Stimulated activated CD4-positive, alpha-beta T cell treated with anti-CD3 and anti-CD28 coated beads, Interleukin-12 subunit alpha, Interleukin-12 subunit beta, amount 100 ng/mL, for 4 hours (primary cell): ENCODE measurements at places on chromosomes 7 and 10.

- no peak for DNase-seq
Measured at GRCh38 chr7:33774762-33775523, 130.4 kb upstream of the BMPER start.

GRCh38 chr10:117698809-117699208, 156.3 kb downstream of the EMX2 start:
- DNase-seq = no peak

GRCh38 chr10:78411716-78412115, 378.1 kb downstream of the RPS24 start:
- no peak for DNase-seq

DNA sequence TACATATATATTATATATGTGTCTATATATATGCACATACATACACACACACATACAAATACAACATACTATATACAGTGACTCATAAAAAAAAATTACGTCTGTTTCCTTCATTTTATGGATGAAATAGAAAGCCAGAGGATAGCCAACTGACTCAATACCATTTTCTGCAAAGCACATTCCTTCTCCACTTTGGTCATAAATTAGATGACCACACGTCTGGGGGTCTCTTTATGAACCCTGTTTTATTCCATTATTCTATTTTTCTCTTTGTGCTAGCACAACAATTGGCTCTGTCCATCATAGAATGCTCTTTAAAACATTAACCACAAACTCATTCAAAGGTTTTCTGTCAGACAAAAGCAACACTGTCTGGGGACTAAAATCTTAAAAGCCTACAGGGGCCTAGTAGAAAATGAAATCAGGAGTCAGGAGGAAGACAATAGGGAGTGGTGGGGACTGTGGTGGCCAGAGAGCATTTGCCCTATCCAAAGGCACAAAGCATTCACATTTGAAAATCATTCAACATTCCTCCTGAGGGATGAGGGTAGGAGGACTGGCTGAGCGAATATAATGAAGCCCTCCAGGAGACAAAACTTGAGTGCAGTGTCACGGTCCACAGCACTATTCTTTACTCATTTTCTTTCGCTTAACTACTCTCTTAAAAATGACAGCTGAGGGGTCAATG, 4.3 kb downstream of the CUBN start:
- no peak for DNase-seq

- DNase-seq = no peak
Measured at GRCh38 chr10:103569896-103570295, 76.4 kb downstream of the NEURL1 start.

DNA sequence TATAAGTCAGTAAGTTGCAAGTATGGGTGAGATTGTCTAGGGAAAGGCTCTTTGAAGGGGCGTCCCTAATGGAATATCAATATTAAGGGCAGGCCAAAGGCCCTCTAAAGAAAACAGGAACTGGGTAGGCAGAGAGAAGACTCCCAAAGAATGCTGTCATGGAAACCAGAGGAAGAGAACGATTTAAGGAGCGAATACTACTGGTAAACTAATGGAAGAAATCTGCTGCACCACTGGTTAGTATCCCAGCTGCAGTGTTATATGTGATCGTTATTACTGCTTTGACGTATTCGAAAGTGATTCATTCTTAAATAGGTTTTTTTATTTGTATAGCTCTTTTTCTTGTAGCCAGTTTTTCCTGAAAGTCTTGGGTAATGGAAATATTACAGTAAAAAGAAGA, 1.3 kb downstream of the CASP2 start:
- no peak for DNase-seq

DNA sequence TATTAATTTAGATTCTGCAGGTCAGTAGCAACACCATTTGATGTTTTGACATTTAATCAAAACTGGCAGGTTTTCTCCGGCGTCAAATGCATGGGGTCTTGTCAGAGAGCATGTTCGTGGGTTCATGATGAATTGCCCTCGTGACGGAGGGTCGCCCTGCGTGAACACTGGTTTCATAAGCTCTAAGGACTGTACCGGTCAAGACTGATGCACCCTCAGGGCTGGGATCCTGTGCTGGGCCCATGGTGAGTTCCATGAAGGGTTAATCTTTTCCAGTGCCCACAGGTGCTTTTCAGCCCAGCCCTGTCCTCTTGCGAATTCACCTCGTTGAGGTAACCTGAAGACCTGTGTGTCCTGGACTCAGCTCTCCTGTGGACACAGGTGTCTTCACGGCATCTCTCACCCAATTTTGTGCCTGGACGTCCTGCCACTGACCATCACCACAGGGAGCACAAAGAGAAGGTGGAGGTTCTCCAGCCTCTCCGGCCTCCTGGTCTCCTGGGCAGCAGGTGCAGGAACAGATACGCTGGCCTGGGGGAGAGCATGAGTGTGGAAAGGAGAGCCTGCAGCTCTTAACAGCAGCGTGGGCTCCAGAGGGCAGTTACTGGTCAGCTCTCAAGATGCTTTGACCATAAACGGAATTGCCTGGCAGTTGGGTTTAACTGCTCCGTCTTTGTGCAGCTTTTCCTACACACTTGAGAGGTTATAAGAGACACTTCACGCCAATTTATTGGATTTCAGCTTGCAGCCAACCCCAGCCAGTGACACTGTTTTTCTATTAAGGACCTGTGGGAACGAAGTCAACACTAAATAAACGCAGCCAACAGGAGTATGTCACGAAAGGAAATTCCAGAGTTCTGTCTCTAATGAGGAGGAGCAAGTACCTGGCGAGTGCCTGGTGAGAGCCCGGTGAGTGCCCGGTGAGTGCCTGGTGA, 37.4 kb upstream of the CFAP46 start:
- DNase-seq = no peak

DNA sequence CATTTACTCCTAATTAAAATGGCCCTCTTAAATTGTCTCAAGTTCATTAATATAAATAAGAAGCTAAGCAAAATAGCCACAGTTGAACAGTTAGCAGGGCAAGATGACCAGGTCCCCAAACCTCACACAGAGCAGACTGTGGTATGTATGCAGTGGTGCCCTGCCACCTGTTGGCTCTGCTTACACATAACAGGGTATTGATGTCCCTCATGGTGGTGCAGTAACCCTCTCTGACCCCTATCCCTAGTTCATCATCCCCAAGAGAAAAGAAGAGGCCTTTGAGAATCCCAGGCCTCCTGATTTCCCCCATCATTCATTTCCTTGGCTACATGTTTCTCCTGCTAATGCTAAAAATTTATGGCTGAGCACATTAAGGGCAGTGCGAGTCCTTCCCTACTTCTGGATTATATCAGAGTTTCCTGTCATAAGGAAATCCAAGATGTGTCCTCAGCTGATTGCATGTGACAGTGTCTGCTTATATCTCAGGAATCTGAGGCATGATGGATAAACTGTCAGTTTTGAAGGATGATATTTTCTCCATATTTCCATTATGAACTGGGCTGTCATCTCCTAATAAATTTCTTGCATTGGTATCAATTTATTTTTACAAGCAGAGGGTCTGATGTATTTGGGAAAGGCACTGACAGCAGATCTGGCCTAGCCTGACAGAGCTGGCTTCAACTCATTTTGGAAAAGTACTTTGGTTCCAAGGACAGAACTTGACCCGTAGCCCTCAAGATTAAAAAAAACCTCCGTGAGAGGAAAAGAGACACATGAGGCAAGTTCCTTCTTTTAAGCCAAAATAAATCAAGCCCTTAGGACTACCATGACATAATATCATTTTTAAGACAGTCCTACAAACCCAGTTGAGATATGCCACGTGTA, 880.6 kb downstream of the LRMDA start:
- DNase-seq = no peak

- DNase-seq = no peak
Measured at GRCh38 chr7:77327067-77327931, 88.8 kb downstream of the GSAP start.

GRCh38 chr10:119737823-119738222, 12.0 kb downstream of the INPP5F start:
- no peak for DNase-seq

DNA sequence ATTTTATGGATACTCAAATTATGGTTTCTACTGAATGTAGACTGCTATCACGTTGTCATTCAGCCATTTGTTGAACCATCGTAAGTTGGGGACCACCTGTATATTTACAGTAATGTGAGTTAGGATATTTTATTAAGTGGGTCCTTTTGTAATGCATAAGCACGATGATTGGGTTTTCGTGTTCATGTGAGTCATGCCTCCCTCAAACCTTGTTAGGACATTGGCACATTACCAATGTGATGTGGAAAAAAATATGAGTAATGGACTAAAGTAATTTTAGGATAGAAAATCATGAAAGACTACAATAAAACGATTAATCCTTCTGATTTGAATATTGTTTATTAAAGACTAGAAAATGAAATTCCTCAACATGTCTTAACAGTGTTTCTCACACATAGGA, 8.7 kb downstream of the SMC3 start:
- no peak for DNase-seq

DNA sequence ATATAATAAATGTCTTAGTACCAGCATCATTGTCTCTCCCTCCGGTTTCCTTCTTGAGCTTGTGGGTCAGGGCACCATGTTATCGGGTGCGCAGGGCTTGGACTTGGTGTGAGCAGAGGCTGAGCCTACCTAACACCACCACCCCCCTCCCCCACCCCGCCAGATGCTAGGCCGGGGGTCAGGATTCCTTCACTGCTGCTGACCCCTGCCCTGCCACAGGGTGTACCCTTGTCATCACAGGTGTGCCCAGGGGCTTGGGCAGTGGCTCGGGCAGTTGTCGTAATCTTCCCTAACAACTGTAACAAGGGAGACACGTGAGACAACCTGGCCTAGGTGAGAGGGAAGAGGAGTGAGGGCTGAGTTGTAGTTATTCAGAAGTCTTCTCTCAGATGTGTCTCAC, 12.6 kb upstream of the NFKB2 start:
- no peak for DNase-seq

GRCh38 chr10:71035511-71036296, 147.3 kb upstream of the PCBD1 start:
- DNase-seq = no peak

- DNase-seq = no peak
Measured at GRCh38 chr10:132239126-132240031, 52.6 kb downstream of the DPYSL4 start.

DNA sequence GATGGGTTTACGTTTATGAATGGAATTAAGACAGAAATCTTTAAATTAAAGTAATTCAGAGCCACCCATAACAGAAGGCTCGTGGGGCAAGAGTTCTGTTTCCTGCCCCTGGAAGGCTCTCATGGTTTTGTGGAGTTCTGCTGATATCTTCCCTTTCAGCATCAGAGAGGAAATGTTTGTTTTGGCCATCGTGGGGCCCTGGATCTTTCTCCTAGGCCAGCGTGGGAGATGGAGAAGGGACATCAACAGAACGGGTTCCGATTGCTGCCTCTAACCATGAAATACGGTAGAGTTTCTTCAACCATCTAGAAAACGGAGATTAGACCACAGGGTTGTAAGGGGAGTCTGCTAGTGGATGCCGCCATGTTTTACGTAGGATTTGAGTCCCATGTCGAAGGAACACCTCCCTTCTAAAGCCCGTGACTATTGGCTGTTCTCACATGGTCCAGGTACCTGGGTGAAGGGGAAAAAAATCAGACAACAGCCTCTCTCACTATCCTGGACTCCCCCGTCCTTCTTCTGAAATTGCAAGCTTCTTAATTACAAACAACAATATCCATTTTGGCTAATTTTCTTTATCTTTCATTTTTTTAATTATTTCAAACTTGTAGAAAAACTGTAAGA, 169.1 kb upstream of the CELF2 start:
- DNase-seq = no peak

GRCh38 chr10:132972986-132973902, 30.9 kb upstream of the CFAP46 start:
- DNase-seq = no peak

DNA sequence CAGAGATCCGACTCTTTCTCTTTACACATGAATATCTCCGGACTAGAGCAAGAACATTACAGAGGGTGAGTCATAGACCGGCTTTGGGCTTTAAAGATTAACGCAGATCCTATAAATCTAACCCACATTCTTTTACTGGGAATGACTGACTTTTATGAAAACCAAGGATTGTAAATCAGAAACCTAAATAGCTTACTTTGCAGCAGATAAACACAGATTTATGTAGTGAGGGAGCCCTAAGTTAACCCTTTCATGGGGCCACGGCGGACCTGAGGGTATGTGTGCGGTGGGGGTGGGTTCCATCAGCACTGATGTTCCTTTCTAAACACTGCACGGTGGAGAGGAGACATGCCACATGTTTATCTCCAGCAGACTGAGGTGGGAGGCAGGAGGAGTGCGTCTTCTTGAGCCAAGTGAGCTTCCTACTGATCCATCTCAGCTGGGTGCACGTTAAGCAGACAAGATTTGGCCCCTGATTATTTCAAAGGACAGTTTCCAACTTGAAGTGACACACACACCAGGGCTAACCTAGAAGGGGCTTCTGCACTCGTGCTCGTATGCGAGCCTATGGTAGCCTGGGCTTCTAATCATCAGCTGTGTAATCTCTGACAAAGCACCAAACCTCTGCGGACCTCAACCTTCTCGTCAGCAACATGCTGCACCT, 127.6 kb downstream of the WDR11 start:
- no peak for DNase-seq

- no peak for DNase-seq
Measured at GRCh38 chr7:129482781-129483180, 19.6 kb upstream of the SMKR1 start.

GRCh38 chr10:123043409-123043925, 34.7 kb downstream of the ACADSB start:
- DNase-seq = peak; percentile 12

GRCh38 chr10:123139521-123140163, 3.9 kb downstream of the HMX3 start:
- no peak for DNase-seq

DNA sequence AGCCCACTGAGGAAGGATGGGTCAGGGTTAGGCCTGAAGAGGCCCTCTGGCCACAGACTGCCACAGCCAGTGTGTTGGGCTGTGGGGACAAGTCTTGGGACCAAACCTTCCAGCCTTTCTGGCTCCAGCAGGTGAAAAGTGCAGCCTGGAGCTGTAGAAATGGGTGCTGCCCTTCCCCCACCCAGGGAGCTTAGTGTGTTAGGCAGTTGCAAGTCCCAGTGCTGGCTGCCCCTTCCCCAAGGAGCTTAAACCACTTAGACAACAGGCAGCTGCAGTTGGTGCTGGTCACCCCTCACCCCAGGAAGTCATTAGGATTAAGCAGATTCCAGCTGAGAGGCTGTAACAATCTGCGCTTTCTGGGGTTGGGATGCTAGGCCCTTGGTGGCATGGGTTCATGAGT, 563.3 kb downstream of the NRG3 start:
- no peak for DNase-seq
